ENCODE measurements at places on chromosomes 4 and X.

- no peak for DNase-seq
Observed at GRCh38 chr4:54912155-54912554, 213.2 kb downstream of the KDR start.

- no peak for DNase-seq
Observed at GRCh38 chr4:165555302-165555701, 176.5 kb downstream of the CPE start.

GRCh38 chr4:54967289-54967688 is 158.1 kb downstream of the KDR start:
- DNase-seq, result no peak

GRCh38 chrX:13285693-13286092 is 34.2 kb downstream of the ATXN3L start:
- DNase-seq, result no peak

- no peak for DNase-seq
Observed at GRCh38 chrX:135531813-135532212, 11.4 kb downstream of the INTS6L start.

DNA sequence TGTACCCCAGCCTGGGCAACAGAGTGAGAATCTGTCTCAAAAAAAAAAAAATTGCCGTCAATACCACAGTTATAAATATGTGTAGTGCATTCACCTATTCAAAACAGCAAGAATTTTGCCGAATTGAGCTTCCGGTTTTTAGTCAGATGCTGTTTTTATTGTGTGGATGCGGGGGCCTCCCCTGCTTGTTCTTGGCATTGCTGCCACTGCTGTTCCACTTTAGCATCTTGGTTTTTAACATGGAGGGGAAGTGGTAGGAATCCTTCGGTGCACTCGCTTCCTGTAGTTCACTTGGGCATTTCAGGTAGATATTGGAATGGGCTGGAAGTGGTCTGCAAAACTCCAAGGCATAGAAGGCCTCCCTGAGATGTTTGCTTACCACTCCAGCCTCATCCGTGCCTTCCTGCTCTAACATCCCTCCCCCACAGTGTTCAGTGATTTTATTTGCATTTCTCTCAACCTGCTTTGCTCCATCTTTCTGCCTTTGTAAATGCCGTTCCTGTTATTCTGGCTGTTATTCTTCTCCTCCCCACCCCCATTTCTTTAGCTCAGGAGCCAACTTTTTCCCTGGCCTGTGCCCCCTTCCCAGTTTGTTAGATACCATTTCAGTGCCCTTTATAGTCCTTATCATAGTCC is 25.5 kb downstream of the MOB1B start:
- no peak for DNase-seq

DNA sequence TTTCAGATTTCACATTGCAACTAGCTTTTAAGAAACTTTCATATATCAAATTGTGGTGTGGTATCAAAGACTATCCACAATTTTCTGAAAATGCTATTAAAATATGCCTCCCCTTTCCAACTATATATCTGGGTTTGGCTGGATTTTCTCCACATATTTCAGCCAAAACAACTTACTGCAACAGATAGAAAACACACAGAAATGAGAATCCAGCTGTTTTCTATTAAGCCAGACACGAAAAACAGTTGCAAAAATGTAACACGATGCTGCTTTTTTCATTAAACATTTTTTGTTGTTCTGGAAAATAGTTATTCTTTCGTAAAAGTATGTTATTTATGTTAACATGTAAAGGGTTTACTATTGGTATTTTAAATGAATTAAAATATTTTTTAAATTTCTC is 33.1 kb downstream of the DCTD start:
- no peak for DNase-seq

DNA sequence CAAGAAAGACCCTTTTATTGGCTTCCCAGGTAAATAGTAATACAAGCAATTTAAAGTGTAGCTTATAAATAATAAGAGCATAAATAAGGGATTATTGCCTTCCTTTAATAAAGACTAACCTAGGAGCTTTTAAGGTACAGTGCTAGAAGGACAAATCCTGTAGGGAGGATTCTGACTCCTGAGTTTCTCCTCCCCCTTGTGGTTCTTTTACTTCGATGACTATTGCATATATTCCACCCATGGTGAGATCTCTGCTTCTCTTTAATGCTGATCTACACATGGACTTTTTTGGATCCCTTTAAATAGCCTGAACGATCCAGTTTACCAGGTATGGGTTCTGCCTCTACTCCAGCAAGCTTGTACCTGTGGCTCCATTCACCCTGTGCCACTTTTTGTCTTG is 2.5 kb downstream of the GALNT7 start:
- peak; percentile 16 for DNase-seq

DNA sequence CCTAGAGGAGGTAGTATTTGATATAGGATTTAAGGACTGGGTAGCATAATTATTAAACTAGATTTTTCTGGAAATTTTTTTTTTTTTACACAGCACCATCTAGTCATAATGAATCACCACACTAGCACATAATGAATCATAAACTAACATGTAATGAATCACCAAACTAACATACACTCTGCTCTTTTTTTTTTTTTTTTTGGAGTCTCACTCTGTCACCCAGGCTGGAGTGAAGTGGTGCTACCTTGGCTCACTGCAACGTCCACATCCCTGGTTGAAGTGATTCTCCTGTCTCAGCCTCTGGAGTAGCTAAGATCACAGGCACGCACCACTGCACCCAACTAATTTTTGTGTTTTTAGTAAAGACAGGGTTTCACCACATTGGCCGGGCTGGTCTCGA is 92.5 kb downstream of the FAM13A start:
- DNase-seq, result no peak

GRCh38 chrX:41009850-41010846 is 75.1 kb upstream of the USP9X start:
- peak; percentile 23 for DNase-seq
